ENCODE measurements at places on chromosomes 12 and 14.

GRCh38 chr12:70936203-70936813 lies 15.8 kb upstream of the PTPRR start:
- DNase-seq: no peak

DNA sequence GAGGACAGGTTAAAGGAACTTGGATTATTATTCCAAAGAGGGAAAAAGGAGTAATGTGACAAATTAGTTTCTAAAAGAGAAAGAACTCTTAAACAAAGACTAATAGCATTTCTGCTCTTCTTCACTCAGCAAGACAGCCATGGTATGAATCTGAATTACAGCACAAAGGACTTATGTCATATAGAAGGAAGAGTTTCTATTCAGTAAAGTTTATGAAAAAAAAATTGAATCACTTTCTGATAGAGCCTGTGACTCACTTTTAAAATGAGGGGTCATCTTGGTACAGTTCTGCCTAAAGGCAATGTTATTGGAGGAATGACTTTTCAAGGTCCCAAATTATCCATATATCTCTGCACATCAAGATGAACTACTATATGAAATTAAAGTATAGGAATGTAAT lies 101.7 kb downstream of the DUSP6 start:
- DNase-seq: no peak

DNA sequence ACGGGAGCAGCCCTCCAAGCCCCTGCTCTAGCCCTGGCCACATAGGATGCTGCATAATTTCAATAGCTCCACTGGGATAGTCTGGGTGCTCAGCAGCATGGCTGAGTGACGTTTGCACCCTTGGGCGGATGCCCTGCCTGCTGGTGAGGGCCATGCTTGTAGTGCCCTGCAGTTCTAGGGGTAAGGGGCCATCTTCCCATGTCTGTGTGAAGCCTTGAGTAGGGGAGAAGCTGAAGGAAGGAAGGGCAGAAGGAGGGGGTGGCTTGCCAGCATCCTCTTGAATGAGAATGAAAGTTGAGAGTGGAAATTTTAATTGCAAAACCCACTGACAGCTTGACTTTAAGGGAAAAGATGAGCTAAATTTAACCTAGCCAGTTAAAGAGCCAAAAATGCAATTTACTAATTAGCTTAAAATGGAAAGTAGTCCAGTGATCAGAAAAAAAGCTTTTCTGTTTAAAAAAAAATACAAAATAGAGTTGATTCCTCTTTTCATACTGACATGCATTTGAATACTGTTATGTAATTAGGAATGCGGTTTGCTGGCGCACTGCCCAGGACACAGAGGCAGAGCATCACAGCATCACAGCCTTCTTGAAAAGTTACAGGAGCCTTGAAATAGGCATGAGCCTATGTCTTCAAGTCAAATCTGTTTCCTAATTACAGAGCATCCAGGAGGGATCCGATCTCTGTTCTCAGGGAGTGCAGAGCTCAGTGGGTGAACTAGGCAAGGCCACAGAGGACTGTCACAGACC lies 18.5 kb upstream of the EML1 start:
- DNase-seq: peak; percentile 90

GRCh38 chr12:27207615-27208413 lies 36.3 kb upstream of the STK38L start:
- DNase-seq: no peak

DNA sequence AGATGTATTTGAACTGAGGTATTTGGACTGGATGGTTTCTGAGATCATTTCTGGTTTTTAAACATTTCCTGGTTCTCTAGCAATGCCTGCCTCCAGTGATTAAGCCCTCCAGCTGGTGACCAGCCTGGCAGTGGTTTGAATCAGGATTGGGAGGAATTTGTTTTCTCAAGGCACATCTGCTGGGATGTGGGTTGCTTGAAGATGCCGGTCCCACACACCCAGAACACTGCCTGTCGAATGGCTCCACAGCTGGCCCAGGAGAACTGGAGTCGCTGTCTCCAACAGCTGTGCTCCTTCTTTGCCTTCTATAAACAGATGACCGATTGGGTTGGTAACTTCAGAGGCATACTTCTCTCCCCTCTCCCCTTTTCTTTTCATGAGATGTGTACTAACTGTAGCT lies 258.0 kb upstream of the DDHD1 start:
- DNase-seq: no peak

- DNase-seq: no peak
These were observed 38.1 kb downstream of the HNRNPC start for GRCh38 chr14:21231020-21231652.

- no peak for DNase-seq
These were observed 795 bp downstream of the STAT6 start for GRCh38 chr12:57110104-57111030.

GRCh38 chr14:99790201-99790977 lies 2.8 kb upstream of the EML1 start:
- DNase-seq: no peak

DNA sequence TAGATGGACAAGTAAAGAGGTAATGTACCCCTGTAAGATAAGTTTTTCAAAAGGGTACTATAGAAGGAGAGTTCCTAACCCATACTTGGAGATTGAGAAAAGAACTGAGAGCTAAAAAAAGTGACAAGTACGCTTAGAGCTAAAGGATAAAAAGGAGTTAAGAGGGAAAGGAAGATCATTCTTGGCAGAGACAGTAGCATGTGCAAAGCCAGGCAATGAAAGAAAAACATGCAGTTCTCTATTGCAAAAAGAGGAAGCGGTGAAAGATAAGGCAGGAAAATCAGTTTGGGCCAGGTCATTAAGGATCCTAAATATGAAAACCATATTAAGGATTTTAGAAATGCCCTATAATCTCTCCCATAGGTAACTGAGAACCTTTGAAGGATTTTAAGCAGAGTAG lies 500.4 kb upstream of the GARIN6 start:
- no peak for DNase-seq

DNA sequence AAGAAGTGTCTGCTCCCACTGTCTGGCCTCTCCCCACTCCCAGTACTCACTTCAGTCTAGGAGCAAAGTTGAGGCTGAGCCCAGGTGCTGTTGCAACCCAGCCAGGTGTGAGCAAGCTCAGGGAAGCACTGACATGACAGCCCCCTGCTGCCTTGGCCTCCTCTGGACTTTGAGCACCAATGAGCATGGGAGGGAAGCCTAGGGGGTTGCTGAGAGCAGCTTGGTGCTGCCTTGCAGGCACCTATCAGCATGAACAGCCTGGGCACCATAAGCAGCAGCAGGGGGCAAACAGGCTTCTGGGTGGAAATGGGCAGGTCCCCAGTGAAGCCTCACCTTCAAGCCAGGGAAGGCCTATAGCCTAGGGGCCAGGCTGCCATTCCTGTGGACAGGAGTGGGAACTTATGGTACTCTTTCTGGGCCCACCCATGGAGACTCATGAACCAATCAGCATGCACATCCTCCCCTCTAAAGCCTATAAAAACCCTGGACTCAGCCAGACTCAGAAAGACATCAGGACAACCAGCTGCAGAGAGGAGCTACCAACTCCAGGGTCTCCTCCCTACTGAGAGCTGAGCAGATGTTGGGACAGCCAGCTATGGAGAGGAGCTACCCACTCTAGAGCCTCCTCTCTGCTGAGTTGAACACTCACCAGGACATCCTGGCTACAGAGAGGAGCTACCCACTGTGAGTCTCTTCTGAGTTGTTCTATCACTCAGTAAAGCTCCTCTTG lies 49.3 kb downstream of the EGLN3 start:
- no peak for DNase-seq

GRCh38 chr14:74611650-74612349 lies at the start of gene LTBP2:
LTBP2 (minus strand) TSS chr14:74612237; CDS start chr14:74611944, 293 bp downstream.
- DNase-seq: peak; percentile 72

- no peak for DNase-seq
These were observed 7.7 kb upstream of the TMED2 start for GRCh38 chr12:123576611-123577010.

GRCh38 chr12:53516758-53517455 lies 9.6 kb upstream of the NPFF start:
- DNase-seq: no peak

- DNase-seq: no peak
These were observed 15.5 kb downstream of the TRMT5 start for GRCh38 chr14:60965402-60965801.

DNA sequence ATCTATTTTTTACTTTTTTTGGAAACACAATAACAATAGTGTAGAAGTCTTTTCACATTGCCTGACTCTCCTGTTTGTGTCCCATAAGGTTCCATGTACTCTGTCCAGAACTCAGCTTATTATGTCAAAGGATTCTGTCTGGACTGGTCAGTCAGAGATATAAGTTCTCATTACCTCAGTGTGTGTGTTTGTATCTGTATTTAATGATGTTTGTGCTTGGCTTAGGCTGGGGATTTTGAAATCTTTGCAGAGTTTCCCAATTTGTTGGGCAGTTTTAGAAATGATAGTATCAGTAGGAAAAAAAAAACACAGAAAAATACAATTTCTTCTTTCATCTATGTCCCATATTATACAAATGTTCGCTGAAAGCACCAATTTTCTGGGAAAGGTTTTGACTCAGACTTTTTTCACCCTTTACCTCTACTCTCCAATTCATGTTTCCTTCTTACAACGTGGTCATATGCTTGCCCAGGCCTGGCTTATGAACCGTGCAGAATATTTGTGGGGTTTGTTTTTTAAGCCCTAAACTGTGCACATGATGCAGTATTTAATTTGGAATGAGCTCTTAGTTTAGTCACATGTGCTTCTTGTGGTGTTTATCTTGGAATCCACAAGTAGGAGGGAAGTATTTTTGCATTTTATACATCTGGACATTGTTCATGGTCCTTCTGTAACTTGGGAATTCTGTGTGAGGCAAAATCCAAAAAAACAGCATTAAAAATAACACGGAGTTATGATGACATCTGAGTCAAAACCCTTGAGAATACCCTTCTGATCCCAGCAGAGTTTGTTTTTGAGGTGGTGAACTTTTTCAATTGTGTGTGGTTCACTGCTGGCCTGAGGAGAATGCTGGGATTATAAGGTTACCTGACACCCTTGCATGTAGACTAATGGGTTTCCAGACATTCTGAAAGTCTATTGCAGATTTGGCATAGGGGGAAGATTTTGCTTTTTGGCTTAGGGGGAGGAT lies 121.2 kb downstream of the RAD51B start:
- DNase-seq: no peak

DNA sequence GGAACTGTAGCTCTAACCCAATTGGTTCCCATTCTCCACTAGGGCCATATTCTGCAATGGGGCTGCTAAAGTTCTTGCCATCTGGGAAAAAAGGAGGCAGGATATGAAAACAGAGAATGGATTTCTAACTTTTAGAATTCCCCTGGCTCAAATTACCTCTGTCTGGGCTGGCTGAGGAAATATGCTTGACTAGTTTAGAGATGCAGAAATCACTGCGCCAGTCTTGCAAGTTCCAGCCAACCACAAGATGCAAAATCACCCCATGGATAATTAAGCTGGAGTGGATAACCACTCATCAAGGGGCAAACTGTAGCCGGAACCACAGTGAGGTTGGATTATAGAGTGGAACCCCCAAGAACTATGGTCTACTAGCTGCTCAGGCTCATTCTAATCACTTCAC lies 126.3 kb downstream of the RALGAPA1 start:
- no peak for DNase-seq

DNA sequence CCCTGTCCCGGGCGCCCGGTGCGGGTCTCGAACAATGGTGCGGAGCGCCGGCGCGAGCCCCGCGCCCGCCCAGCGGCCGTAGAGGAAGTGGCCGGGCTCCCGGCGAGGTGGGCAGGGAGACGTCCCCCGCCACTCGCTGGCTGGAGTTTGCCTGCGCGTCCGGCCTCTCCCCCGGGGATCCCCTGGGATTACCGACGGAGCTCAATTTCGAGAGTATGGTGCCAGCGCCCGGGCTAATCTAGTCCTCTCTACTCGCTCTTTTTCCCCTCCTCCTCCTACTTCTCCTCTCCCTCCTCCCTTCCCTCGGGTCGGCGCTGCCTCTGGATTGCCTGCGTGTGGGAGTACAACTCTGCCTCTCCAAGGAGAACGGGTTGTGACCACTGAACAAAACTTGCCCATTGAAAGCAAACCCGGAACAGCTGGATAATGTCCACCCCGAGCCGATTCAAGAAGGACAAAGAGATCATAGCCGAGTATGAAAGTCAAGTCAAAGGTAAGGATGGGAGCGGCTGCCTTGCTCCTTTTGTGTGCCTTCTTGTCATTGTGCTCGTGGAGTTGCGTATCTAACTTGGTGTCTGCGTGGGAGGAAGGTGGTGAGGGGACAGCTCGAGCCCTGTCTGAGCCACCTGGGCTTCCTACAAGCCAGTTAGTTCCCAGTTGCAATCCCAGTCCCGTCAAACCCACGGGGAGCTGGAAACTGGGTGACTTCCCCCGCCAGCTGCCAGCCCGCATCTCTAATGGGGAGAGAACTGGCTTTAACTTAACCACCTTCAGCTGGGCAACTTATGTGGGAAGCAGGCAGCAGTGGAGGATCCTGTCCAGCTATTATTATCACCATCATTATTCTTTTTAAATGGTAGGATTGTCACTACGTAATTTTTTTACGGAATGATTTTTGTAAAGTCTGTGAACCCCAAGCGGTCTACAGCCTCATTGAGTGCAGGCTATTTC lies at the start of gene SRGAP1:
Gene SRGAP1 (plus strand): TSS at position 310 of the 951 bp plus-strand sequence. CDS start 117 bp downstream, at position 427.
- peak; percentile 41 for DNase-seq

GRCh38 chr14:95274279-95274678 lies 45.4 kb downstream of the CLMN start:
- no peak for DNase-seq

DNA sequence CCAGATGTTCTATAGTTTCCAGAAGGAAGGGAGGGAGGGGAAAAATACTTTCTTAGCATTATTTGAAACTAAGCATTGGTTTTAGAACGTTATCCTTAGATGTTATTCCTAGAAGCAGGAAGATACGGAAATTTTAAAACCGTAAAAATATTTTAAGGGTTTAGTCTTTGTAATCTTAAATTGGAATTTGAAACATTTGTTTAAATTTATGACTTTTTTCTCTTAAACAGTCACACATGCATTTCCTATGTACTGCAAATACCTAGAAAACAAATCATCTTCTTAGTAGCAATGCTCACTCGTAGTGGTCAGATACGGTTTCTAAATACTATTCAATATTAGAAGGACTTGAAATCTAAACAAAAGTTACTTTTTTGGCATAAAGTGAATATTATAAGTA lies 282.0 kb downstream of the ERC1 start:
- no peak for DNase-seq

DNA sequence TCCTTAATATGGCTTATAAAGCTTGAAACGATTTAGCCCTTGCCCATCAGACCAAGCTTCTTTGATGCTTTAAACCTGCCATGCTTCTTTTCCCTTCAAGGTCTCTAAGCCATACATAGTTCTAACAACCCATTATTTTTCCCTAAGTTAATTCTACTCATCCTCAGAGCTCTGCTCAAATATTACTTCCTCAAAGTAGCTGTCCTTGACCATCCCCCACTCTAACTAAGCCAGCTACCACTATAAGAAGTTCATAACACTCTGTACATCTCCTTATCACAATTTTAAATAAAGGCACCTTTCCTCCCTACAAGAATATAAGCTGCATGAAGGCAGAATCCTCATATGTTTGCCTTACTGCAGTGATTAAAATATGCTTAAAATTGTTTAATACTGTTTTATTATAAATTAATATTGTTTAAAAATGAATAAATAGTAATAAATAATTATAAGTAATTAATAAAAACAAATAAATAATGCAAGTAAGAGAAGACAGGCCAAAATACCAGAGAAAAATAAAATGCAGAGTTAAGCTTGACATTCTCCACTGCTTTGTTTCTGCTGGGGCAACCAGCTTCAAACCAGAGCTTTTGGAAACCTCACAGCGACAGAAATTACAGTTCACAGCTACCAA lies 76.8 kb downstream of the NUMB start:
- no peak for DNase-seq

- DNase-seq: no peak
These were observed 65.1 kb upstream of the GPATCH2L start for GRCh38 chr14:76086636-76087035.
